ENCODE measurements at places on chromosomes 16 and 17.
A peak's percentile ranks its signal among the peaks of the same experiment; 100 is the strongest.

- DNase-seq = no peak
Measured at GRCh38 chr16:51666074-51666473, 515.0 kb upstream of the SALL1 start.

GRCh38 chr17:58339755-58340404 lies 11.3 kb upstream of the TSPOAP1 start:
- DNase-seq = no peak

- peak; percentile 61 for DNase-seq
Measured at GRCh38 chr17:42354956-42355843, 33.0 kb downstream of the STAT3 start.

GRCh38 chr16:50631249-50631984 lies 49.7 kb downstream of the SNX20 start:
- DNase-seq = no peak

- no peak for DNase-seq
Measured at GRCh38 chr16:27405546-27406451, 3.8 kb downstream of the IL21R start.

DNA sequence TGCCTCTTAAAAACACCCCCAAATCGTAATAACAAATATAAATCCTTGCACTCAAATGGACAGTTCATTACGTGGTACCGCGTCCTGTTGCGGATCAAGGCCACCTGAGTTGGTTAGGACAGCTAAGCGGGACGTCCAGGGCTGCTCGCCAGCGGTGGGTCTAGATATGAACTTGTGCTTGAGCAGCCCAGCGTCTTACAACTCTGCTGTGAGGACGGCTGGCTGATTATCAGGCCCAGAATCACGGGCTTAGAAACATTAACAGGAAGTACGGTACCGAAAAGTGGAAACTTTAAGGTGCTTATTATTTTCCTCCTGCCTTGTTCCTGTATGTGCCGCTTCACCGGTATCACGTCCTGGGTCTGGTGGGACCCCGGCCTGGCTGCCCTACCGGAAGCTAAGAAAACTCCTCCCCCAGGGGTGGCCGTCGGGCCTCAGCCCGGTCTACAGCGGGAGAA lies 832 bp upstream of the SRRM2 start:
- DNase-seq = no peak

- peak; percentile 86 for DNase-seq
Measured at GRCh38 chr17:40443196-40443987, at the start of gene IGFBP4. Gene IGFBP4, plus strand, starts transcription at chr17:40443450. Its CDS starts 286 bp downstream, at chr17:40443736.

All from suppressor macrophage treated with lipopolysaccharide for 4 hours (primary cell).